DMS53 (cell line): ENCODE measurements at places on chromosomes 13 and 19.

DNA sequence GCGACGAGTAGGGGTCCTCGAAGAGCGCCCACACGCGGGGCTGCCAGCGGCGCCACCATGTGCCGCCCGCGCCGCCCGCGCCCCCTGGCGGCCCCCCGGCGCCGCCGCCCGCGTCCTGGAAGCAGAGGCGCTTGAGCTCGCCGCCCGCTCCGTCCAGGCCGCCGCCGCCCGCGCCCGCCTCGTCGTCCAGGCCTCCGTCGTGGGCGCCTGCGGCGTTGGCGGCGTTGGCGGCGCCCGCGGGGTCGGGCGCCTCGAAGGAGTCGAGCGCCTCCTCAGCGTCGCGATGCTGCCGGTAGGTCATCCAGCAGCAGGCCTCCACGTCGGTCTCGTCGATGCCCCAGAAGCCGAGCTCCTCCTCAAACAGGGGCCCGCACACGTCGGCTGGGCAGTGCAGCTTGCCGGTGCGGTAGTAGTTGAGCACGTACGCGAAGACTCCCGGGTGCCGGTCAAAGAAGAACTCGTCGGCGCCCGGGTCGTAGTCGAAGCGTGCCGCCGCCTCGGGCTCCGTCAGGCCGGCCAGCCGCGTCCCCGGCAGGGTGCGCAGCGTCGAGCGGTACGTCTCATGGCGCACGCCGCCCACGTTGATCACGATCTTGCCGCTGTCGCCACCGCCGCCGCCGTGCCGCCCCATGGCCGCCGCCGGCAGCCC lies 829 bp downstream of the KCNC3 start:
- DNase-seq: peak; percentile 78

GRCh38 chr19:5397804-5398692 lies 57.2 kb upstream of the ZNRF4 start:
- DNase-seq: peak; percentile 62

GRCh38 chr13:79393564-79394249 lies 12.3 kb downstream of the RBM26 start:
- DNase-seq: peak; percentile 63

- DNase-seq: no peak
These were observed 94.6 kb downstream of the KL start for GRCh38 chr13:33110713-33111413.

- no peak for DNase-seq
These were observed 1536.6 kb downstream of the UQCRFS1 start for GRCh38 chr19:27676334-27676733.

DNA sequence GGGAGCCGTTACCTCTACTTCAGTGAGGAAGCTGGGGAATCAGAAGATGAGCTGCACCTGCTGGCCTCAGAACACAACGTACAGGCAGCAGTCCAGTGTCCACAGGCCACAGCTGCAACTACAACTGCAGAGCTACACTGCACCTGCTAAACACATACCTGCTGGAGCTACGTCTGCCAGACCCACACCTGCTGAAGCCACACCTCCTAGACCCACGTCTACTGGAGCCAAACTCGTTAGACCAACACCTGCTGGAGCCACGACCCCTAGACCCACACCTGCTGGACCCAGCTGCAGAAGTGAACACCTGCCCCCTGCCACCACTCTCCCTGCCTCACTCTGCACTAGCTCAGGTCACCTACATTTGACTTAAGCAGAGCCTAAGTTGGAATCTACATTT lies 169.9 kb downstream of the USP12 start:
- DNase-seq: peak; percentile 99

DNA sequence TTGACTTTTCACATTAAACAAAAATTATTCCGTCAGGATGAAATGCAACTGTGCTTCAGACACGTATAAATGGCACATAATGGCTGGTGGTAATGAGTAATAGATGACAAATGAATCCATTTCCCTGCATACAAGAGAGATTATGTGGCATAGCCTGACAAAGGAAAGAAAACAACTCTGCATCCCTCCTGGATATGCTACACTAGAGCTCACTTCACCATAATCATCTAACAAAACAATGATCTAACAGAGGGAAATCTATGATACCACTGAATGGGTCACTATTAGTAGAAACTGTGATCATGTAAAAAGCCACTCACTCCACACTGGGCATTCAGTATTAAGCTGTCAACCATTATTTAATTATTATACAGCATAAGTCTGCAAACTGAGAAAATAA lies 1498.4 kb downstream of the EFNB2 start:
- DNase-seq: no peak

DNA sequence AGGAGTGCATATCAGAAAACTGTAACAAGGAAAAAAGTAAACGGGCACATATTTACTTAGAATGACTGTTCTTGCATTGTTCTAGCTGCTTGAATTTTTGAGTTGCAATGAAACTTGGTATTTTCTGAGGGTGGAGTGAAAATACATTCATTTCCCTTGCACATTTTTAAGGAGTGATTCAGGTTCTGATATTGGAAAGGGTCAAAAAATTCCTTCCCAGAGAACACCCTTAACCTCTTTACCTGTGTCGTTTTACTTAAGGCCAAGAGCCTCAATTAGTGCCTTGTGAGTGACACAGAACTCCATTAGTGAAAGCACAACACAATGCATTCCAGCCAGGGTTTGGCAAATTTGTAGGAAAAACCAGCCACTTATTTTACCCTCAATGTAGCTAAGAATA lies 2.3 kb downstream of the ITGBL1 start:
- no peak for DNase-seq
